Cardiac muscle cell (in vitro differentiated cells and primary cell): ENCODE measurements at places on chromosomes 4 and X. TPM values are rescaled to one million over a fixed set of nuclear protein-coding genes. Genes with fewer than 3 reads are reported as not detected.

DNA sequence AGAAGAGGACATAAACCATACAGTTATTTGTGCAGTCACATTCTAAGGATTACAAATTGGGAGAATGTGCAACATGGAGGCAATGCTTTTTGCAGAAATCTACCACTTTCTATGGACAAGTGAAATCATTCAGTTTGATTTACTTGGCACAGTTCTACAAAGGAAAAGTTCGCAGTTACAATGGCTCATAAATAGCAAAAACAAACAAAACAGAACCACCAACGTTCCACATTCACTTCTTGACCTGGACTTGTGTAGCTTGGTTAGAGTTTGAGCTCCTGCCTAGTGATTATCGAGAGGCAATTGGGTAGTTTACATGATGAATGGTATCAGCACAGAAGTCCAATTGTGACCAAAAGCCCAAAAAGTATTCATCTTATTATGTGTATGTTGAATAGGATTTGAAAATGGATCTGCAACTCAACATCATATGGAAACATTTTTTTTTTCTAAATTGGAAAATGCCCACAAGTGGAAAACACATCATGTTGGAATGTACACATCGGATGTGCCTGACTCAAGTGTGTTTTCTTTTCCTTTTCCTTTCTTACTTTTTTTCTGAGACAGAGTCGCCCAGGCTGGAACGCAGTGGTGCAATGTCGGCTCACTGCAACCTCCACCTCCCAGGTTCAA, 123.8 kb downstream of the LUZP4 start:
- H3K4me3 ChIP-seq = no peak overlapping the region
- peaks cover 35% of the 10 kb centered on the region for H3K4me1 ChIP-seq
- H3K36me3 ChIP-seq = no peaks in the 10 kb centered on the region
- no peak overlapping the region for H3K27ac ChIP-seq

DNA sequence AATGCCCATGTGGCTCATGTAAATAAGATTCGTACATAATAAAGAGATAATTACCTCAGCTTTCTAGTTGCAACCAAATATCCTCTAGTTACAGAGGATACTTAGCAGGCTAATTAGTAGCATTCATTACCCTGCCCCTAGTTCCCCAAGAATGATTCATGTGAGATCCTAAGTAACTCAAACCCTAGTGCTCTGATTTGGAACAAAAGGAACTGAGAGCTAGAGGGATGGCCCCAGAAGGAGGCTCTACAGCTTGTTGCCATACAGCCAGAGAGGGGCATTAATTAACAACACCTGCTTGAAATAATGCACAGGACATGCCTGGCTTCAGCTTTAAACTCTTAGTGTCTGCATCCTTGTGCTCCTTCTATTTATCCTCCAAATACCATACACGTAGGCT, 32.6 kb upstream of the CBR4 start:
- no peak for DNase-seq
- H3K4me3 ChIP-seq = no peak overlapping the region
- H3K36me3 ChIP-seq = no peaks in the 10 kb centered on the region
- no peaks in the 10 kb centered on the region for H3K27me3 ChIP-seq
- H3K27ac ChIP-seq = no peak overlapping the region

Gene CENPVL1
- 1.2 and 1.6 TPM in 2 replicates for polyA plus RNA-seq

Gene MAD2L1
- 42.0 and 102 TPM in 2 replicates for polyA plus RNA-seq

DNA sequence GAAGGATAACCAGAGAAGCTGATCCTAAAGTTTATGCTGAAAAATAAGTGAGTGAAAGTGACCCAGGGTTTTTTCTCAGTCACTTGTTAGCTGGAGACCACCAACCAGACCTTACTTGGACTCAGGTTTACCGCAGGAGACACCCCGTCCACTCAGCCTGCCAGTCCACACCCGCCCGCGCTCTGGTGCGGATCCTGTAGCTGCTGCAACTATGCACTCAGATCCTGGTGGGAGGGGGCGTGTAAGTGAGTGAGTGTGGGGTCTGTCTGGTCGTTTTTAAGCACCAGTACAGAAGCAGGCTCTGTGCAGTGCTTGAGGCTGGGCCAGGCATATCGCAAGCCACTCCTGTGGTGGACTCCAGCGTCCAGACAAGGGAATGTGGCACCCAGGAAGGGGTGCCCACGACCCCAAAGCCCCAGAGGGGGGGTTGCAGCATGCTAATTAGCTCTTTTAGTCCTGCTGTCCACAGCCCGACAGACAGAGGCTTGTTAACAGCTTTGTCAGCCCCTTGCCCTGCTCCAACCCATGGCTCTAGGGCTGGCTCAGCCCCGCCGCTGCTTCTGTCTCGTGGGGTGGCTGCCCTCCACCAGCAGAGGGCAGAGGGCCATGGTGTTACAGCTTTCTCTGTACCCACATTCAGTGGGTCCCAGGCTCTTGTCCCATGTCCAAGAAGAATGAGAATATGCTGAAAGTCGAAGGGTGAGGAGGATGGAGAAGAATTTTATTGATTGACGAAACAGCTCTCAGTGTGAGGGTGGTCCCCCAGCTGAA, 40.4 kb upstream of the PPP1R2C start:
- no peaks in the 10 kb centered on the region for H3K36me3 ChIP-seq
- no peak overlapping the region for H3K27ac ChIP-seq
- DNase-seq = no peak
- no peaks in the 10 kb centered on the region for H3K27me3 ChIP-seq

GRCh38 chr4:147617841-147618691, 869 bp downstream of the TMEM184C start:
- peak overlapping the region; percentile 72 for H3K4me3 ChIP-seq
- peaks cover 5% of the 10 kb centered on the region for H3K36me3 ChIP-seq
- DNase-seq = no peak
- H3K4me1 ChIP-seq = peaks cover 14% of the 10 kb centered on the region
- no peaks in the 10 kb centered on the region for H3K27me3 ChIP-seq
- peak overlapping the region; percentile 91 for H3K27ac ChIP-seq

Gene SH3TC1
- polyA plus RNA-seq = 0.57 and 2.9 TPM in 2 replicates

Gene GSTCD
- polyA plus RNA-seq = 5.6 and 6.9 TPM in 2 replicates

DNA sequence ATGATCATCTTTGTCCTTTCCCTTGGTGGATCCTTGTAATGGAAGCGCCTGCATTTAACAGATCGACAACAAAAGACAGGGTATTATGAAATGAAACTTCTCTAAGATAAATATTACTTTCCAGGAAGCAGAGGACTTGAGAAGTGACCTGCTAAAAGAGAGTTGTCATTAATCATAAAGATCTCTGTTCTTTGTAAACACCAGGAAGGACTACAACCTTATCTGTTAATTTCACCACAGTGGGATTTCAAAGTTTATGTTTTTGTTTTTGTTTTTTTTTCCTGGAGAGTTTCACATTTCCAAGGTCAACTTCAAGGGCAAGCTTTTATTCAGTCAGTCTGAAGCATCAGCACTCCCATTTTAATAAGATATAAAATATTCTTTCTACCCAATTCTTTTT, 170.9 kb downstream of the RCHY1 start:
- no peak overlapping the region for H3K4me3 ChIP-seq
- H3K4me1 ChIP-seq = no peaks in the 10 kb centered on the region
- DNase-seq = no peak
- H3K27ac ChIP-seq = no peak overlapping the region
- H3K36me3 ChIP-seq = no peaks in the 10 kb centered on the region

Gene CXorf51B
- polyA plus RNA-seq = not detected in 2 replicates

Gene ASB12
- polyA plus RNA-seq = 0.75 and 1.1 TPM in 2 replicates

GRCh38 chr4:8672486-8672885, 79.9 kb downstream of the CPZ start:
- no peak overlapping the region for H3K27ac ChIP-seq
- peaks cover 13% of the 10 kb centered on the region for H3K27me3 ChIP-seq
- H3K4me1 ChIP-seq = no peaks in the 10 kb centered on the region
- no peak overlapping the region for H3K4me3 ChIP-seq
- H3K36me3 ChIP-seq = no peaks in the 10 kb centered on the region

- H3K4me1 ChIP-seq = no peaks in the 10 kb centered on the region
- no peaks in the 10 kb centered on the region for H3K27me3 ChIP-seq
- DNase-seq = no peak
- H3K4me3 ChIP-seq = no peak overlapping the region
- no peaks in the 10 kb centered on the region for H3K36me3 ChIP-seq
These were observed 648.3 kb downstream of the SPRY1 start for GRCh38 chr4:124044867-124045266.

DNA sequence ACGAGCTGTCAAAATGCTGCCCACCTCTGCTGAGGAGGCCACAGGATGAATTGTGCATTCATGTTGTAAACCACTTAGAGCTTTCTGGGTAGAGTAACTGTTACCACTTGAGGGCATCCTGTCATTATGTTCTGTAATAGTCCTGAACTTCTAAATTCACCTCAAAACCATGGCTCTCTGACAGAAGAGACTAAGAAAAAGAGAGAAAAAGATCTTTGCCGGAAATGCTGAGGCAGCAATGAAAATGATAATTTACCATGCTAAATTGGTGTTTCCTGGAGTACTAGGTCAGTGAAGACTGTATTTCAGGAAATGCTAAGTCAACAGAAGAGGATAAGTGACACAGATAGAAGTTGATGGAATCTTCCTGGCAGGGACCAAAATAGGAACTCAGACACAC, 942.3 kb upstream of the SLIT2 start:
- H3K27ac ChIP-seq = no peak overlapping the region
- no peak overlapping the region for H3K4me3 ChIP-seq
- no peaks in the 10 kb centered on the region for H3K27me3 ChIP-seq
- H3K4me1 ChIP-seq = peaks cover 4% of the 10 kb centered on the region

- no peaks in the 10 kb centered on the region for H3K4me1 ChIP-seq
- no peaks in the 10 kb centered on the region for H3K27me3 ChIP-seq
- H3K36me3 ChIP-seq = no peaks in the 10 kb centered on the region
- no peak overlapping the region for H3K4me3 ChIP-seq
- H3K27ac ChIP-seq = no peak overlapping the region
These were observed 10.0 kb upstream of the SPCS3 start for GRCh38 chr4:176309772-176310171.

- DNase-seq = no peak
- no peak overlapping the region for H3K27ac ChIP-seq
- no peaks in the 10 kb centered on the region for H3K4me1 ChIP-seq
- no peaks in the 10 kb centered on the region for H3K36me3 ChIP-seq
- no peaks in the 10 kb centered on the region for H3K27me3 ChIP-seq
- no peak overlapping the region for H3K4me3 ChIP-seq
These were observed 4.4 kb upstream of the C4orf36 start for GRCh38 chr4:86896596-86896995.

DNA sequence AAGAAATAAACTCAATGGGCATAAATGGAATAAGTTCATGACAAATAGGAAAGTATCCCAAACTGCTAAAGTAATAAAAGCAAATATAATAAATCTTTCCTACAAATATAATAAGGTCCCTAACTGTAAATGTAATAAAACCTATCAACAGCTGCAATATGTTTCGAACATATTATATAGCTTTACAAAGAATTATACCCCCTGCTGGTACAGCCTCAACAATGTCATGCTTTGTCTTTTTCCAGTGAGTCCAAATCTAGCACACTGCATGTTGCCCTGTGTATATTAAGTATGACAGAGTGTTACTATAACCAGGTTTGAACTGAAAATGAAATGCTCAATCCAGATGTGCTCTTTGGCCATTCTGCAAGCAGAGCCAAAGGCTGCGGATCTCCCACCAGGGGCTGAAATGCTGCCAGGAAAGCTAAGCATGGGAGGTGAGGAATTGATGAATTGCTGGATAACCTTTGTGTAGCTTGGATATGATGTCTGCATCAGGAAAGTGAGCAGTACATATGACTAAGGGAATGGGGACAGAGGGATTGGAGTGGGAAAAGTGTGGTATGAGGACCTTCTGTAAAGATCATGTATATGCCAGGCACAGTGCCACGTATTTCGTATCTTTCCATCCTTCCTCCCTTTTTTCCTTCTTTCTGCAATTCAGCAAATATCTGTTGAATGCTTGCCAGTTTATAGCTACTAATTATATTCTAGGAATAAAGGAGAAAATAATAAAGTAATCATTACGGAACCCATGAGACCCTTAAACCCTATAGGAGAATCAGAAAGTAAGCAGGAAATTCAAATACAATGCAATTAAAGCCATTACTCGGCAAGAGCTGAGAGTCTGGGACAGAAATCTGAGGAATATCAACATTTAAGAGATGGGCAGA, 954.6 kb upstream of the LCORL start:
- no peaks in the 10 kb centered on the region for H3K27me3 ChIP-seq
- no peak for DNase-seq
- H3K4me3 ChIP-seq = no peak overlapping the region
- H3K4me1 ChIP-seq = no peaks in the 10 kb centered on the region

- no peaks in the 10 kb centered on the region for H3K36me3 ChIP-seq
- no peaks in the 10 kb centered on the region for H3K4me1 ChIP-seq
- no peaks in the 10 kb centered on the region for H3K27me3 ChIP-seq
- DNase-seq = no peak
- no peak overlapping the region for H3K27ac ChIP-seq
These were observed 35.1 kb upstream of the CYP2U1 start for GRCh38 chr4:107896158-107896645.

Gene HTN1
- polyA plus RNA-seq = not detected in 2 replicates

- H3K36me3 ChIP-seq = no peaks in the 10 kb centered on the region
- no peaks in the 10 kb centered on the region for H3K4me1 ChIP-seq
- H3K27me3 ChIP-seq = no peaks in the 10 kb centered on the region
- no peak overlapping the region for H3K27ac ChIP-seq
- DNase-seq = no peak
These were observed 393.2 kb upstream of the HS3ST1 start for GRCh38 chr4:11821772-11822430.

Gene ABLIM2
- 4.2 and 4.9 TPM in 2 replicates for polyA plus RNA-seq

- no peak overlapping the region for H3K4me3 ChIP-seq
- peaks cover 30% of the 10 kb centered on the region for H3K4me1 ChIP-seq
- DNase-seq = no peak
- H3K27ac ChIP-seq = peak overlapping the region; percentile 68
These were observed 3.9 kb downstream of the RAB9A start for GRCh38 chrX:13692771-13693231.

Gene ETDC
- polyA plus RNA-seq = not detected in 2 replicates

DNA sequence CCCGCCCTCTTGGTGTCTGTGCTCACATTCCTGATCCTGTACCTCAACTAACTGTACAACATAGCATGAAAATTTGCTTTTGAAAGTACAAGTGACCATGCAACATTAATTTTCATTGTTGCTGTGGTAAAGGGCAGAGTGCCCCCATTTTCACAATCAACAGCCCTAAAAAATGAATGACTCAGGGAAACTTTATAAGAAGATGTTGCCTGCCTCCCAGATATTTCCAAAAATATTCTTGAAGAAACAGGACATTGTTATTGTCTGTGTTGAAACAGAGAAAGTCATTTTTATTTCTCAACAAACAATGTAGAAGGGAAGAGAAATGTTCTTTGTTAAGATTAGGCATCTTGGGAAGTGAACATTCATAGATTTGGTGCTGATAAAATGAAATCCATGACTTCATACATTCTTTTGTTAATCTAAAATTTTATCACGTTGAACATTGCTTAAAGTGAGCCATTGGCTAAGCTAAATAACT, 113.9 kb upstream of the ANXA3 start:
- H3K4me1 ChIP-seq = no peaks in the 10 kb centered on the region
- DNase-seq = no peak
- no peak overlapping the region for H3K4me3 ChIP-seq
- no peak overlapping the region for H3K27ac ChIP-seq
- H3K36me3 ChIP-seq = no peaks in the 10 kb centered on the region
- H3K27me3 ChIP-seq = no peaks in the 10 kb centered on the region

DNA sequence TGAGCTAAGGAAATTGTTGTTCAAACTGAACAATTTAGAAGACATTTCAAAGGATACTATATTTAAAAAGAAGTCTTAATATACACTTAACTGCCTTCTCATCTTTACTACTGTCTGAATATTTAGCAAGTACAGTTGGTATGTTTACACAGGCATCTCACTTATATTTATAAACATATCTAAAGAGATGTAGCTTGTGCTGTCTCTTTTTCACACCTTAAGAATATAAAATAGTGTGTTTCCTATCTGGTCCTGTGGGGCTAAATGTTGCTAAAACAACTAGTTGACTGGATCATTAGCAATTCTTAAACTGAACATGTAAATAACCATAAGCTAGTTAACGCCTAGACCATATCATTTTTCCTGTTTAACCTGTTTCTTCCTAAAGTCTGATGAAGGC, 336.3 kb downstream of the PPP3CA start:
- DNase-seq = no peak
- H3K4me3 ChIP-seq = no peak overlapping the region
- no peaks in the 10 kb centered on the region for H3K4me1 ChIP-seq
